Bone marrow (tissue), 2 donors: ENCODE measurements at places on chromosomes 13 and 19.

- peak; percentile 49 for DNase-seq
These were observed at the start of gene SAMD1 for GRCh38 chr19:14090509-14091080. Gene SAMD1, minus strand, starts transcription at chr19:14090751.

DNA sequence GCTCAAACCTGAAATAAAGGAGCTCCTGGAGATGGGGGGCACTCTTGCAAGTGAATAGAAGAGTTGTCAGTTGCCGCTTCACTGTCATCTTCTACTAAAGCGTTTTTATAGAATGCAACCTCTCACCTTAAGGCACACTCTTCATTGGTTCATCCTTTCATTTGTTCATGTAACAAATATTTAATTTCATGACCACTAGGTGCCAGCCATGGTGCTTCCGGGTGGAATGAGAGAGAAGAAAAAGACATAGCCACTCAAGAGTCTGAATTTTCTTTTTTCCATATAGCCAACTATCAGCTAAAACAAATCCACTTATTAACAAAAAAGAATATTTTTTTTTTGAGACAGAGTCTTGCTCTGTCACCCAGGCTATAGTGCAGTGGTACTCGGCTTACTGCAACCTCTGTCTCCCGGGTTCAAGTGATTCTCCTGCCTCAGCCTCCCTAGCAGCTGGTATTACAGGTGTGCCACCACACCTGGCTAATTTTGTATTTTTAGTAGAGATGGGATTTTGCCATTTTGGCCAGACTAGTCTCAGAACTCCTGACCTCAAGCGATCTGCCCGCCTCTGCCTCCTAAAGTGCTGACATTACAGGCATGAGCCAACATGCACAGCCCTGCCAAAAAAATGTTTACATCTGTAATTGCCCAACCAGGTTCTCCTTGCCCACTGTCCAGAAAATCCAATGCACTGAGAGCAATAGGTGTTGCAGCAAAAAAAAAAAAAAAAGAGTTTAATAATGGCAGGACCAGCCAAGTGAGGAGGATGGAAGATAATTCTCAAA, 22.1 kb upstream of the SACS start:
- no peak for DNase-seq

- DNase-seq: no peak
These were observed 65.1 kb downstream of the TM9SF2 start for GRCh38 chr13:99566125-99567083.

DNA sequence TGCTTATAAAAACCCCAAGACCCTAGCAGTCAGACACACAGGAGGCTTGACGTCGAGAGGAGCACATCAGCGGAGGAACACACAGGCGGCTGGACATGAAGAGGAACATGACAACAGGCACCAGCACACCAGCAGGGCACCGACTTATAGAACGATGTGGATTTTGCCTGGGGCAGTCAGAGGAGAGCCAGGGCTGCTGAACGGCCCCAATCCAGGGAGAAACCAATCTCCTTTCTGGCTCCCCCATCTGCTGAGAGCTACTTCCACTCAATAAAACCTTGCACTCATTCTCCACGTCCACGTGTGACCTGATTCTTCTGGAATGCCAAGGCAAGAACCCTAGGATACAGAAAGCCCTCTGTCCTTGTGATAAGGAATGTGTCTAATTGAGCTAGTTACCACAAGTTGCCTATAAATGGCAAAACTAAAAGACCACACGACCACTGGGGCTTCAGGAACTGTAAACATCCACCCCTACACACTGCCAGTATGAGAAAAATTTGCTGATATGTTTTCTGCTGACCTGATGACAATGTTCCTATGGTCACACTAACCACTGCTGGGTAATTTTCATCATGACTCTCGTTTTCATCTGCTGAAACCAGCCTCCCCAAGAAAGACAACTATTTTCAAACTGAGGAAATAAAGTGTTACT, 35.8 kb upstream of the CEACAM21 start:
- DNase-seq: no peak

- DNase-seq: no peak
These were observed 8.2 kb downstream of the TPT1 start for GRCh38 chr13:45332831-45333219.

DNA sequence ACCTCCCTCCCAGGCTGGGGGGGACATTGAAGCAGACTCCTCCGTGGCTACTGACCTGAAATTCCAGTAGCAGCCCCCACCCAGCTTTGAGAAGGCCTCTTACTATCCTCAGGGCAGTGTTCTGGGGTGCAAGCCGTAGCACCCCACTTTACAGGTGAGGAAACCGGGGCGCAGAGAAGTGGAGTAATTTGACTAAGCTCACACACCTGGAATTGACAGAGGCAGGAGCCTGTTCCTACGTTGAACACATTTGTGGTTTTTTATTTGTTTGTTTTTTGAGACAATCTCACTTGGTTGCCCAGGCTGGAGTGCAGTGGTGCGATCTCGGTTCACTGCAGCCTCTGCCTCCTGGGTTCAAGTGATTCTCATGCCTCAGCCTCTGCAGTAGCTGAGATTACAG, 14.6 kb upstream of the S1PR4 start:
- no peak for DNase-seq

DNA sequence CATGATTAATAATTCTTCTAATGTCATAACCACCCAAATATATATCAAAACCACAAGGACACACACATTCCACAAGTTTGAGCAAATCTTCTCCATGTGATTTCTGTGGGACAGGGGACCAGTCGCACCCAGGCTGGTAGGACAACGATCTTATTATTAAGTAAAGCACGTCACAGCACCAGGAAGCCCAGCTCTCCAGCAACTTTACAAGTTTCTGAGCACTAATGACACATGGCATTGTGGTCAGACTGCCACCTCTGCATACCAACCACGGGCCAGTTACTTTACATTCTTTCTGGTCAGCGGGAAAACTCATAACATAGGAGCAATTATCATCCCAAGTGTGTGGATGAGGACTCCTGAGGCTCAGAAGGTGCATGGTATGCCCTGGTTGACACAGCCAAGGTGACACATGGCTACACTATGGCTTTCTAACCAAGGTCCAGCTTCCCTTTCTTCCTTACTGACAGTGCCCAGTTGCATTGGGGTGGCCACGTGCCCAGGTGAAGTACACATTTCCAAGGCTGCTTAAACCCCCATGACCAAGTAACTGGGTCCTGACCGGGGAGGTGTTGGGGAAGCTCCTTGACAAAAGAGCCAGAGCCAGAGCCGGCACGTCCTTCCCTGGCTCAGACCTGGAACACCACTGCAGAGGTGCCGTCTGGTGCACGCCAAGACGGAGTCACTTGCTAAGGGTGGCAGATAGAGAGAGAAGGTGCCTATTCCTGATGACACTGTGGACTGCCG, 27.4 kb downstream of the LATS2 start:
- no peak for DNase-seq

DNA sequence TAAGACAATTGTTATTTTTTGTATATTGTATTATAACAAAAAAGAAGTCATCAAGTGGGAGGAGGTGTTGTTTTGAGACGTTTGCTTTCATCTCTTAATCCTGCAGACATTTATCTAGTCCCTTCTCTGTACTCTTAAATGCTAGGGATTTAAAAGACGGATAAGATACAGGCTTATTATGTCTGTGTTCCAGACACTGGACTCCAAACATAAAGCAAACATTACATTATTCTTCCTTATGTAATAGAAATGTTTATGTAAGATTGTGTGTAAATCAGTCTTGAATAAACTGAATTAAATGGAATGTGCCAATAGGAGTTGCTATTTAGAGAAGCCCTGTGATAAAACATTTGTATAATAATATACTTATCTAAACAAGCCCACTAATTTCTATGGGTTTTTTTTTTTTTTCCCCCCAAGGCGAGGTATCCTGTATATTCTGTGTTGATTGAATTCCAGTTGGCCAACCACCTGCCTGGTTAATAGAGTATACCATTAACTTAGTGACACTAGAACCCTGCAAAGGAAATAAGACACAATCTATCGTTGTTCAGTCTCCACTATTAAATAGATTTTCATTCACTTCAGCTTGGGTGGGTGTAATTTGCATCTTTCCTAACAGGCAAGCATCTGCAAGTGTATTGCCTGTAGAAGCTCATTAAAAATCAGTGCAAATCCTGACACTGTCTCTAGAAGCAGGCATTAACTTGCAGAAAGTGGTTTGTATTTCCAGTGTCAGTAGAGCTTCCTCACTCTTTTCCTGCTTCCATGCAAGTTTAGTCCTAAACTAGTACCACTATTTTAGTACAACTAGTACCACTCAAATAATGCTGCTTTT, 69.0 kb downstream of the LRCH1 start:
- DNase-seq: no peak

GRCh38 chr13:41034881-41035280, 15.8 kb upstream of the ELF1 start:
- DNase-seq: peak; percentile 20
